ENCODE measurements at places on chromosomes 2 and 18.

DNA sequence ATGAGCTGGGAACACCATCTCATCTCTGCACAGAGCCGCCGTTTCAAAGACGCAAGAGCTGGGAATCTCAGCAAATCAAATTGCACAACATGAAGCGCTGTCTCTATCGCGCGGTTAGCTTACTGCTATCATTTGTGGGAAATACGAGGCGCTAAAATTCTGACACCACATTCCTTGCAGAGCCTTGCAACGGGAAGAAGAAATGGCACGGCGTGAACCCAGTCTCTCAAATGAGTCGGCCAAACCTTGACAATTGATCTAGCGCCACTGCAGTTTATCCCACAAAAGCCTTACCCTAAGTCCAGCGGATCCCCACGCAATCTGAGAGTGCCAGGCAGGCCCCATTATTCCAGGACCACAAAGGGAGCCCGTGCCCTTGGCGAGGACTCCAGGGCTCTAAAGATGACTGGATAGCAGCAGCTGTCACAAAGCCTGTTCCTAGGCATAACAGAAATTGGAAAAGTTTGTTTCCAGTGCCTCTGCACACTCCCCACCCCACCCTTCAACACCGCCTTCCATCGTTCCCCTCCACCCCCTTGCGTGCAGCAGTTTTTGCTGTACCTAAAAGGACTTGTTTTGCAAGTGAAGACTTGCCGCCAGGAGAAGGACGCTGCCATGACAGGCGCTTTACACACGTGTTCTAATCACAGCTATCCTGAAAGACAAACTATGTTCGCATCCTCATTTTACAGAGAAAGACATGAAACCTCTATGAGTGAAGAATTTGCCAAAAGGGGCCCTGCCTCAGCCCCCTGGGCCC, 252.4 kb downstream of the EIPR1 start:
- peak; percentile 37 for DNase-seq

GRCh38 chr2:1591461-1591770, 152.9 kb downstream of the PXDN start:
- no peak for DNase-seq

GRCh38 chr2:124319577-124319976, 294.5 kb downstream of the CNTNAP5 start:
- DNase-seq, result no peak

- DNase-seq, result no peak
Measured at GRCh38 chr2:172438741-172439508, 11.5 kb downstream of the ITGA6 start.

DNA sequence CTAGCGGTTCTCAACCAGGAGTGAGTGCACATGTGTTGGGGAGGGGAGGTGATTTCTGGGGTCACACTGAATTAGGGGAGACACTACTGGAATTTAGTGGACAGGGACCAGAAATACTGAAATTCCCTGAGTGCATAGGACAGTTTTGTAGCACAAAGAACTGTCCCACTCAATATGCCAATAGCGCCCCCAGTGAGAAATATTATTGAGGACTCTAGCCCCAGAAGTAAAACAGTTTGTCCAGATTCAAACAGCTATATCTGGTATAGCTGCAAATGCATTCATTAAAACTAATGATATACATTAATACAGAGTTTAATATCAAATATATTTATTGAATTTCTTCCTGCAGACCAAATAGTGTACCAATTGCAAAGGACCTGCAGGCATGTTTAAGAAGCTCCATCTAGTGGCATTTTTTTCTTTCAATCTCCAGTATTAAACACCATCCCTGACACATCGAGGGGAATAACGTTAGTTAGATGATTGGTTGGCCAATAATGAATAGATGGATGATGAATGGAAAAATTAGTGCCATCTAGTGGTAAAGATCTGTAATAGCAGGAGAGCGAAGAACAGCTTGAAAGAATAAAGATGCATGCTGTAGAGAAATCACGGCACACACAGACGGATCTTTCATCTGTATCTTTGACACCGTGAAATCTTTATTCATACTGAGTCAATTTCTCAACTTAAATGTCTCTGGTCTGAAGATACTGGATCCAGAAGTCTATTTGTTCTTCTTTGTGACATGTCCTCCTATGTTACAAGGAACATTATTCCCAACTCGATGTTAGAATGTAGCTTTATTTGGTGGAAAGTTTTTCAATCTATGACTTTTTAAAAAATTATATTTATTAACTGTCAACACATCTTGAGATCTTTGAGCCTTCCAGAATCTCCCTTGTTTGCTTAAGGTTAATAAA, 62.5 kb downstream of the DHRS9 start:
- DNase-seq, result no peak

DNA sequence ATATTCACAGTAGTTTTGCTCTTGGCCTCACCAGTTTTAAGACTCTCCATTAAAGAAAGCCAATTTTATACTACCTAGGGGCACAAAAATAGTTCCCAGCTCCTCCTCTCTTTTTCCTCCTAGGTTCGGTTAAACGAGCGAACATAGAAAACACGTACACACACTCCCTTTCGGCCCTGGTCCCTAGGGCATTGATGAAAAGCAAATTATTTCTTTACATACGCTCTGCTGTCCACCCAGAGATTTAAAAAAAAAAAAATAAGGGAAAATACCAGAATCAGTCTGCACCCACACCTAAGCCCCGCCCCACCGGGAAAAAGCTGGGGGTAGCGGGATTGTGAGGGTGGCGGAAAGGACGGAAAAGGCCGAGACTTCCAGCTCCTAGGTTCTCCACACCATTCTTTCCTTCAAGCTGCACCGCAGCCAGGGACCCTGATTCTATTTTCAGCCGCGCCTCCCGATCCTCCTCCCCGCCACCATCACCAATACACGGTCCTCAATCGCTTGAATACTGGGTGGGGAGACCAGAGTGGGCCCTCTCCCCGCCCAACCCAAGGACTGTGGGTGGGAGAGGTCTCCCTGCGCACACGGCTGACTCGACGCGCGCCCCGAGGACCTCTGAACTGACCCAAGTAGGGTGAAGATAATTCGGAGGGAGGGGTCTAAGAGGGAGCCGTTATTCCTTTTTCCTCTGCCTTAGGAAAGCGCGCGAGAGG, 769 bp downstream of the ATF2 start:
- DNase-seq, result peak; percentile 56

GRCh38 chr2:174627216-174627615, 29.6 kb upstream of the WIPF1 start:
- DNase-seq, result no peak

DNA sequence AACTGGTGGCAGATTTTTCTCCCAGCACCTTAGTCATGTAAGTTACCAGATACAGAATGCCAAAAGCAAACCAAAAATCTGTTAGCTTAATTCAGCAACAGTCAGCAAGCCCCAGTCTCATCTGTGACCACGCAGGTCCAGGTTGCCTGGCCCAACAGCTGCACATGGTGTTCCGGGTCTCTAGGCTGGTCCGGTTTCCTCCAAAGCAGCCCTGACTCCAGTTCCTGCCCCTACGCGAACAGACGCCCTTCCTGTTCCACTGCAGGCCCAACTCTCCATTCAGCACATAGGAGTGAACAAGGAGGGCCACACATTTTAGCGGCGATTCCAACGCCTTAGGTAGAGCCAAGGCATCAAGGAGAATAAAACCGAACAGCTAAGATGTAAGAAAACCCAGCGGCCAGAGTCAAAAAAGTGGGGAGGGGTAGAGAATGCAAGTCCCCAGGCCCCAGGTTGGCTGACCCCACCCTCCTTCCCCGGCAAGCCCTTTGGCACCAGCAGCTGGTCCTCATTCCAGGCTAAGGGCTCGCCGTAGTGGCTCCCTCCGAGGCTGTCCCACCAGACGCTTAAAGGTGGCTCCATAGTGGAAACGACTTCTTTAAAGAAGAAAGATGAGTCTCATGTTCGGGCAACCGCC, 1.5 kb downstream of the STK25 start:
- no peak for DNase-seq

- no peak for DNase-seq
Measured at GRCh38 chr2:75292826-75293225, 93.5 kb upstream of the TACR1 start.

- no peak for DNase-seq
Measured at GRCh38 chr2:126913881-126914615, 15.4 kb downstream of the TEX51 start.

DNA sequence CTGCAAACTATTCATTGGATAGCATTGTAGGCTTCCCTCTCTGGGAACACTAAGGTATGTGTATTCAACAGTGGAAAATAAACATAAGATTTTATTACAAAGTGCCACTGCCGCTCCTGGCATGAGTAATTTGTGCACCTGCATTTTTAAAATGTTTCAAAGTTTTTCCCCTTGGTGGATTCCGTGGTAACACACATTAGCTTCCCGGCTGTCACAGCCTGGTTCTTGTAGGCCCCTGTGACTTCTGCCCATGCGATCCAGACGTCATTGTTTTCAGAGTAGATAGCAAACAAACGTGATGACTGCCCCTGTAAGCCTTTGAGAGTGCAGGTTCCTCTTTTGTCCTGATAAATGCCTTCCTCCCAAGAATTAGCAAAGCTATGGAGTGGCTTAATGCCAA, 421.0 kb downstream of the ZNF521 start:
- no peak for DNase-seq

- no peak for DNase-seq
Measured at GRCh38 chr2:149645391-149645790, 57.8 kb upstream of the MMADHC start.

DNA sequence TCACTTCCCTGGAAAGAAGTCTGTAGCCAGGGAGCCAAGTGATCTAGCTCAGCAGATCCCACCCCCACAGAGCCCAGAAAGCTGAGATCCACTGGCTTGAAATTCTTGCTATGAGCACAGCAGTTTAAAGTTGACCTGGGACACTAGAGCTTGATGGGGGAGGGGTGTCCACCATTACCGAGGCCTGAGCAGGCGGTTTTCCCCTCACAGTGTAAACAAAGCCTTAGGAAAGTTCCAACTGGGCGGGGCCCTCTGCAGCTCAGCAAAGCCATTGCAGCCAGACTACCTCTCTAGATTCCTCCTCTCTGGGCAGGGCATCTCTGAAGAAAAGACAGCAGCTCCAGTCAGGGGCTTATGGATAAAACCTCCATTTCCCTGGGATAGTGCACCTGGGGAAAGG, 887.2 kb upstream of the LRATD1 start:
- no peak for DNase-seq

- no peak for DNase-seq
Measured at GRCh38 chr18:32441533-32441932, 29.1 kb downstream of the GAREM1 start.

DNA sequence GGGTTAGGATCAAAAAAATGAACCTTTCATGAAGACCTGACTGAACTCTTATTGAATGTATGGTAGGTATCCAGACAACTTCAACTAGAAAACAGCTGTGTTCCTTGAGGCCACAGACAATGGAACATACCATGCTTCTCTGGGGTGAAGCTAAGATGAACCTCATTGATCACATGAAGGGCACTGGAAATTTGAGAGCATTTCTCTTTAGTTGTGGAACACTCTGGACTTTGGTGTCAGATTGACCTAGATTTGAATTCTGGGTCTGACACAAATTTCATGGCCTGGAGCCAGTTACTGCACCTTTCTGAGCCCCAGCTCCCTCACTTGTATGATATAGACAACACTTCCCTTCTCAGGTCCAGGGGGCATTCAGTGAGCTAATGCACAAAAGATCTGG, 411.2 kb upstream of the ID2 start:
- DNase-seq, result no peak

GRCh38 chr2:127124426-127124825, 17.5 kb upstream of the BIN1 start:
- DNase-seq, result no peak

DNA sequence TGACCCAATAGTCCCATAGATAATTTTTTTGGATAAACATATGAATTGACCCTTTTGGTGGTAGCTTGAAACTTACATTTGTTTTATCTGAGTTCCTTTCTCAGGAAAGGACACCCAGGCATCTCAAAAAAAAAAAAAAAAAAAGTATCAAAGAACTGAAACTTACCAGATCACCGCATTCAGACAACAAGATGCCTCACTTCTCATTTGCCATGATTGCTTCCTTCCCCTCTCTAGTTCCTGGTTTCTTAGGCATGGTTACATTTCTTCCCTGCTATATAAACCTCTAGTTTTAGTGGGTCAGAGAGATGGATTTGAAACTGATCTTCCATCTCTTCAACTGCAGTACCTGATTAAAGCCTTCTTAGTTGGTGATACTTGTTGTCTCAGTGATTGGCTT, 240.1 kb downstream of the ACKR3 start:
- DNase-seq, result no peak

Measured in nucleus accumbens (tissue), 56 donors.